ENCODE measurements at places on chromosomes 4 and X.

GRCh38 chr4:155403886-155404285 is 27.1 kb upstream of the MAP9 start:
- DNase-seq, result no peak

- DNase-seq, result no peak
Observed at GRCh38 chr4:84530871-84531270, 31.8 kb upstream of the NKX6-1 start.

DNA sequence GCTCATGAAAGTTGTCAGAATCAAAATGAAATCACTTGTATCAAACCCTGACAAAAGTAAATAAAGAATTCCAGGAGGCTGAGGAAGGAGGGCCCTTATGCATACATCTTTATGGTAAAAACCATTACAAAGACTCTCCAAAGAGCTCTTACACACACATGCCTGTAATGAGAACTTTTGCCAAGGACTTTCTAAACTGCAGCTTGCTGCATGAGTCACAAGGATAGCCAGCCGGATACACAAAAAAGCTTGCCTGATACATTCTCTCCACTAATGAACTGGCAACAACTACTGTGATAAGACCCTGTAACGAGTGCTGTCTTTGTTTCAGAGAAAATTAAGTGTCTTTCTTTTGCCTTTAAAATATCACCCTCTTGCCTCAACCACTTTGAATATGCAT is 618.1 kb downstream of the PPP4R3C start:
- no peak for DNase-seq

DNA sequence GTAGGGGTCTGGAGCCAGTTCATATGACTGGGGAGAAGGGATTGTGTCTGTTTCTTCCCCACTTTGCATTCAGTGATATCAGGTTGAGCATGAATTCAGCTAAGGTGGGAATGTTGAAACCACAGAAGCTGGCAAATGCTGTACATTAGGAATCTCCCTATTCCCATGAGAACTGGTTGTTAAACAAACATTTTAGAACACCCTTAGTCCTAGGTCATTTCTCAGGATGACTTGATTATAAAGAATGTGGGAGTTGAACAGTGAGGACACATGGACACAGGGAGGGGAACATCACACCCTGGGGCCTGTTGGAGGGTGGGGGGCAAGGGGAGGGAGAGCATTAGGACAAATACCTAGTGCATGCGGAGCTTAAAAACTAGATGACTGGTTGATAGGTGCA is 62.6 kb upstream of the LIMCH1 start:
- DNase-seq, result no peak

DNA sequence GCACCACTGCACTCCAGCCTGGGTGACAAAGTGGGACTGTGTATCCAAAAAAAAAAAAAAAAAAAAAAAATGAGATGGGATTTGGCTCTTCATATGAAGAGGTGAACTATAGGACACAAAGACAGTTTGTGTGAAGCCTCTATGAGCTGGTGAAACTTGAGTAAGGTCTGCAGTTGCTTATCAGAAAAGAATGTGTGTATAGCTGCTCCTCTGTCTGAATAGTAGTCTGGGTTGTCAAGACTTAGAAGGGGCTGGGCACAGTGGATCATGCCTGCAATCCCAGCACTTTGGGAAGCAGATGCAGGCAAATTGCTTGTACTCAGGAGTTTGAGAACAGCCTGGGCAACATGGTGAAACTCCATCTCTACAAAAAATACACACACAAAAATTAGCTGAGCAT is 82.8 kb downstream of the ARSF start:
- DNase-seq, result no peak

DNA sequence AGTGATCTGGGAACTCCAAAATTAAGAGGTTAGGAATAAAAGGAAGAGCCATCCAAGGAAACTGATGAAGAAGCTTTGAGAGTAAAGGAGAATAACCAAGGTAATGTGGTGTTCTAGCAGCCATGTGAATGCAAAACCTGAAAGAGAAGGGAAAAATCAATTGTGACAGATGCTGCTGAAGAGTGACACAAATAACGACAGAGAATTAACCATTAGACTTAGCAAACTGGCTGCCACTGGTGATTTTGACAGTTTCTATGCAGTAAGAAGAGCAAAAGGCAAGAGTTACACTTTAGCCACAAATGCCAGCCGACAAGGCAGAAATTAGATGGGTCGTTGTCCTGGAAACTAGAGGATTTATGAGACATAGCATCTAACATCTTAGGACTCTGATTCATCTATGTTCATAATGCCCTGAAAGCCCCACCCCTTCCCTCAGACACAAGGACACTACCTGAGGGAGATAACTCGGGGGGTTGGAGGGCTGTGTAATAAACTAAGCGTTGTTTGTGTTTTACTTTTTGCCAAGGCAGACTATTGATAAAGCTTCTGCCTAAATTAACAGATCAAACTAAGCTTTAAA is 13.0 kb upstream of the TMEM144 start:
- DNase-seq, result no peak

DNA sequence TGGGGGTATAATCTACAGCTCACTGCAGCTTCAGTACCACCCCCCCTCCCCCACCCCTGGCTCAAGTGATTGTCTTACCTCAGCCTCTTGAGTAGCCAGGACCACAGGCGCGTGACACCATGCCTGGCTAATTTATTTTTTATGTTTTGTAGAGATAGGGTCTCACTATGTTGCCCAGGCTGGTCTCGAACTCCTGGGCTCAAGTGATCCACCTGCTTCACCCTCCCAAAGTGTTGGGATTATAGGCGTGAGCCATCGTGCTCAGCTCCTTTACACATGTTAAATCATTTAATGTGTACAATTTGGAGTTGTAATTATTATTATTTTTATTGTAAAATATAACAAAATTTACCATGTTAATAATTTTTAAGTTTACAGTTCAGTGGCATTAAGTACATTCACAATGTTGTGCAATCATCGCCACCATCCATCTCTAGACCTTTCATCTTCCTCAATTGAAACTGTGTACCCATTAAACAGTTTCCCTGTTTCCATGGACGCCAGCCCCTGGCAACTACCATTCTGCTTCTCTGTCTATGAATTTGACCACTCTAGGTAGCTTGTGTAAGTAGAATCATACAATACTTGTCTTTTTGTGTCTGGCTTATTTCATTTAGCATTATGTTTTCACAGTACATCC is 6.1 kb downstream of the SLAIN2 start:
- DNase-seq, result no peak

DNA sequence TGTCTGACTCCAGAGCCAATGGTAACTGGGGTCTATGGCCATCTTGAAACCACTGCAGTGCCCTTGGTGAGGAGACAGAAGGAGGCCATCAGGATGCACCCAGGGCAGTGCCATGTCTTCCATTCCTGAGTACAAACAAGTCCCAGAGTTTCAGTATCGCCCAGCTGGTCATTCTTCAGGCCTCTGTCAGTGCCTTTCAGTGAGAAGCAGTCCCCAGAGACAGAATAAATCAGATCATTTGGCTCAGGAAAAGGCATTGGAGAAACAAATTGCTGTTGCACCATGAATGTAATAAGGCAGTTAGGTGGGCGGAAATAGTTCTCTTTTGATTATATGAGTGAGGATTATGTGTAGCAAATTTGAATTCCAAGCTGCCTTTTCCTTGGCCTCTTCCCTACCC is 21.3 kb downstream of the ADGRG4 start:
- DNase-seq, result no peak

DNA sequence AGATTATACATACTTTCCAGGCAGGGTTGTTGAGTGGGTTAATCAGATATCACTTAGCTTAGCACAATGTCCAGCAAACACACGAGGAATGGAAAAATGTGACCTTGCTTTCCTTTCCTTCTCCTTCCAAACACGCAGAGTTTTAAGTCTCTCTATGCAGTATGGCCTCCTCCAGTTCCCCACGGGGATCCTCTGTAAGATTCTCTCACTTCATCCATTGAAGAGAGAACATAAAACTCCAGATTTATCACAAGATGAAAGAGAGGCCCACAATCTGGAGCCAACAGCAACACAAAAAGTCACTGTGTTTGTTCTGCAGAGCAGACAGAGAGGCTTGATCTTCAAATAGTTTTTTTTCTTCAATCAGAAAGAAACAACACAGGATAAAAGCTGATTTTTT is 336.8 kb upstream of the CLNK start:
- no peak for DNase-seq

DNA sequence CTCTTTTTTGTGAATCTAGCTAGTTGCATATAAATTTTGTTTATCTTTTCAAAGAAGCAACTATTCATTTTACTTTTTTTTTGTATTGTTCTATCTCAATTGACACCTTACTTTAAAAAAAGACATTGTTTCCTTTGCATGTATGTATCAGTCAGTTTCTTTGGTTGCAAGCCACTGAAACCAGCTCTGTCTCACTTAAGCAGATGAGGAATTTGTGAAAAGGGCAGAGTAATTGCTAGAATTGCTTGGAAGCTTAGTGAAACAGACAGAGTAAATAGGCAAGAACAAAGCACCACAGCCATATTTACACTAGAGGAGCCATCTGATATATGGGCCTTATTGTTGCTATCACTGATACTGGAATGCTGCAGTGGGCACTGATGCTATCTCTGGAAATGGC is 231.4 kb upstream of the KLF8 start:
- DNase-seq, result no peak

DNA sequence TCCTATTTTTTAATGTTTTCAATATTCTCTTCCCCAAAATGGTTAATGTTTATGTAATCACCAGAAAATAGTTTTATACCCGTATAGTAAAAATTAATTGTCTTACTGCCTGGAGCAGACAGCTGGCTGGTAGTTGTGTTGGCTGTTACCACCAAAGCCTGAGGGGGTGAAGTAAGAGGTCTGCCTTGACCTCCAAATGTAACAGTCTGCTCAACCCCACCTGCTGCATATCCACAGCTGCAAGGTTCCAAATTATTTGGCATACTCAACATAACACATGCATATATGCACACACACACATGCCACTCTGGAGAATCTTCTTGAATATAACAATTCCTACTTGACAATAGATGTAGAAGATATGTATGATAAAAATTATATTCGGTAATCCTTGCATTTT is 624.3 kb downstream of the ADGRL3 start:
- DNase-seq, result no peak
